ENCODE measurements at places on chromosomes 1 and 21. TPM values are rescaled to one million over a fixed set of nuclear protein-coding genes. Genes with fewer than 3 reads are reported as not detected.

Gene TRAF3IP3
- 0.80 TPM for total RNA-seq

Gene CR1L
- total RNA-seq = not detected

- ATAC-seq = no peak
Observed at GRCh38 chr1:93905051-93905450, 4.2 kb downstream of the GCLM start.

DNA sequence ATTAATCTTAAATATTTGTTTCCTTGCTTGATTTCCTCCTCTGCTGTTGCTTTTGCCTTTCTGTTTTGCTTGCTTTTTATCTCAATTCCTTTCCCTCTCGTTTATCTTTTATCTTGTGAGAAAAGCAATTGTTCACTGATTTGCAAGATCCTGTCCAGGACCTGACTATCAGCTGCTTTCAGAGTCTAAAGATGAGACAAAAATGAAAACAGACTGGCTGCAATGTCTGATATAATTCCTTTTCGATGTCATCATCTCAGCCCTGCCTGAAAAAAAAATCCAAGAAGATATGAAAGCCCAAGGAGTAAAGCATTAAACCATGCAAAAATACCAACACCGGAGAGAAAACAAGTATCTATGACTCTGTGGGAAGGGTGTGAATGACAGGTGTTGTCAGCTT is 225.5 kb downstream of the PATJ start:
- ATAC-seq = no peak

GRCh38 chr1:113812661-113813135 is 422 bp upstream of the RSBN1 start:
- no peak for ATAC-seq

DNA sequence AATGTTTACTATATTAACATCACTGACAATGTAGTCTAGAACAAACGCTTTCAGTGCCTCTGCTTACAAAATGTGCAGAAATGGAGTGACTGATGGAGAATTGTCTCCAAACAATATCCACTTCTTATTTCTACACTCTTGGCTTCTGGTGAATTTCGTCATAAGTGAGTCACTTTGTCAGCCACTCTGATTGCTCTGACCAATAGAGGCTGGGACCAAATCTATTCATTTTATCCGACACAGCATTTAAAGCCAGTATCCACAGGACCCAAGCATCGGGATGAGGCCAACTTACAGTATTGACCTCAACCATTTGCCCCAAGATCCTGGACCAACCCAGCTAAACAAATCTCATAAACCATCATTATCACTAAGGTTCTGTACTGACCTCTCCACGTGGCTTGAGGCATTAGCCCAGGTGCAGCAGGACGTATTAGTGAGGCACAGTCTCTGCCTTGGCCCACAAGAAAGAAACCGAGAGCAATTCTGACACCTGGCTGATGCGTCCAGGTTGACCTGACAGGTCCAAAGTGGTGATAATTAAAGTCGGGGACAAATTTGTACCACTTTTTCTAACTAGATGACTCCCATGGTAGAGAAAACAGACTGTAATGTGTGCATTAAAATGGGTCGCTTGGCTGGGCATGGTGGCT is 53.3 kb upstream of the ERO1B start:
- no peak for ATAC-seq

- no peak for ATAC-seq
Observed at GRCh38 chr1:247748041-247748440, at the start of gene OR14A2. Gene OR14A2 (minus strand): TSS chr1:247748141.
